ENCODE measurements at places on chromosomes 7 and 10. TPM values are rescaled to one million over a fixed set of nuclear protein-coding genes. Genes with fewer than 3 reads are reported as not detected.

POLR3A gene
- 18.3 TPM for total RNA-seq

ARL5B gene
- total RNA-seq = 12.0 TPM

SPDYE2 gene
- not detected for total RNA-seq

ELMO1 gene
- total RNA-seq = 173 TPM

VSTM2A gene
- not detected for total RNA-seq

MCM10 gene
- 86.2 TPM for total RNA-seq

All from activated CD4-positive, alpha-beta T cell treated with anti-CD3 and anti-CD28 coated beads for 36 hours (primary cell).